NCI-H510A treated with DMSO at 0.1 percent for 48 hours (cell line): ENCODE measurements at places on chromosomes 2 and 18.
A peak's percentile ranks its signal among the peaks of the same experiment; 100 is the strongest.

GRCh38 chr2:240881913-240882312, 13.3 kb downstream of the AGXT start:
- peak; percentile 76 for DNase-seq

DNA sequence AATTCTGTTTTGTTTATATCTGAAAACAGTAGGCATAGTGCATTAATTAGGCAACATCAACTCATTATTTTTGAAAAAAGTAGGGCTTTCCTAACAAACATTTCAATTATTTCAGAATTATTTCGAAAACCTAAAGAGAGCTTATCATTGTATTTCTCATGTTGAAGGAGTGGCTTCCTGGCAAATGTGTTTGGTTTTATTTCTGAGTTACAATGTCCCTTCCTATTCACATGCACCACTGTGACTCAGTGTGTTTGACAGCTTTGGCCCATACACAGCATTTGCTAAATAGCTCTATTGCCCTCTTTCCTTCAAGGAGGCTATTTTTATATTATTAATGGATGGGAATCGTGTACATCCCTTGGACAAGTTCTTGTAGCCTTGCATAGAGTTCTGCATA, 205.9 kb downstream of the PTGR3 start:
- no peak for DNase-seq

DNA sequence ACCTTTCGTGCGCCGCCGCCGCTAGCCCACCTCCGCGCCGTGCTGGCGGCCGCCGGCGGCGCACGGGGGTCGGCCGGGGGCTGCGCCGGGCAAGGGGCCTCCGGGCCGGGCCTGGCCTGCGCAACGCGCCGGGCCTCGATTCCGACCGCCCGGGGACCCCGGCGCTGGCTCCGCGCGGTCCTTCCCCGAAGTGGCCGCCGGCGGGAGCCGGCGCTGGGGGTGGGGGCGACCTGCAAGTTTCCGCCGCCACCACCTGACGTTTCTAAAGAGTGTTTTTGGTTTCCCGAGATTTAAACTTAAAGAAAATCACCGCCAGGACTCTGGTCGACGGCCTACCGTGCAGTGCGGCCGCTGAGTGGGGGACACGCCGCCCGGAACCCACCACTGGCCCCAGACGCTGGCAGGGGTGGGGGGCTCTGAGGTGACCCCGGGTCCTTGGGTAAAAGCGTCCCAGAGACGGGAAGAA, 3.8 kb upstream of the GATA6 start:
- no peak for DNase-seq

- DNase-seq: no peak
These were observed 72.7 kb upstream of the LCLAT1 start for GRCh38 chr2:30374380-30374779.

DNA sequence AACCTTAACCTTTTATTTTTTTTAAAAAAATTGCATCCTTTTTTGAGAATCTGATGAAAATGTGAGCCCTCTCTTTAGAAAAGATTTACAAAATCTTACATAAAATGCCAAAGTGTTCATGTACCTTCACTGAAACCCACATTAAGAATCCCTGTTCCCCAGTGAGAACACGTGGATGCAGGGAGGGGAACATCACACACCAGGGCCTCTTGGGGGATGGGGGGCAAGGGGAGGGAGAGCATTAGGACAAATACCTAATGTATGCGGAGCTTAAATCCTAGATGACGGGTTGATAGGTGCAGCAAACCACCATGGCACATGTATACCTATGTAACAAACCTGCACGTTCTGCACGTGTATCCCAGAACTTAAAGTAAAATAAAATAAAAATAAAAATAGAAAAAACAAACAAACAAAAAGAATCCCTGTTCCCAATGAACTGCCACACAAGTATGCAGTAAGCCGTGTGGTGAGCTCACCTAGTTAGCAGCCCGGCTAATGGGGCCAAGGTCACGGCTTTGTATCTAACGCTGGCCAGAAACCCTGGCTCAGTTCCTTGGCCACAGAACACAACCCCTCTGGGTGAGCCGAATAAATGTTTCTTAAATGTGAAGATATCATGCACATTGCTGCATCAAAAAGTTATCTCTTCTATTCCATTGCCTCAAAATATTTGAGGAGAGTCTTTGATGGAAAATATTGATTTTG, 41.4 kb downstream of the CHST9 start:
- DNase-seq: no peak

- DNase-seq: no peak
These were observed 35.1 kb upstream of the SLC25A52 start for GRCh38 chr18:31795747-31796146.

GRCh38 chr18:10442551-10442971, 11.9 kb upstream of the APCDD1 start:
- DNase-seq: no peak

GRCh38 chr18:1840878-1841277, 730.4 kb downstream of the METTL4 start:
- DNase-seq: no peak

DNA sequence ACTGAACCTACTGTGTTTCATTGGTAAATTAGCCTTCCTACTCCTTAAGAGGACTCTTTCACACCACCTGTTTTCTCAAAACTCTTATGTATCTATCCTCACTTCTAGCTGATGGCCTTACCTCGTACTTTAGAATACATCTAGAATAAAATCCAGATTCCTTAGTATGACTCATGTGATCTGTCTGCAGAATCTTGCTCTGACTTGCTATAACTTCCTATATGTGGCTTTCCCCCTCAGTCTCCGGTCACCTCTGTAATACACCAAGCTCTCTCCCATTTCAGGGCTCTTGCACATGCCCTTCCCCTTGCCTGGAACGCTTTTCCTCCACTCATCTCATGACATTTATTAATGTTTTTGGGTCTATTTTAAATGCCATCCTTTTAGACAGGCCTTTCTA, 95.6 kb upstream of the LHCGR start:
- no peak for DNase-seq

DNA sequence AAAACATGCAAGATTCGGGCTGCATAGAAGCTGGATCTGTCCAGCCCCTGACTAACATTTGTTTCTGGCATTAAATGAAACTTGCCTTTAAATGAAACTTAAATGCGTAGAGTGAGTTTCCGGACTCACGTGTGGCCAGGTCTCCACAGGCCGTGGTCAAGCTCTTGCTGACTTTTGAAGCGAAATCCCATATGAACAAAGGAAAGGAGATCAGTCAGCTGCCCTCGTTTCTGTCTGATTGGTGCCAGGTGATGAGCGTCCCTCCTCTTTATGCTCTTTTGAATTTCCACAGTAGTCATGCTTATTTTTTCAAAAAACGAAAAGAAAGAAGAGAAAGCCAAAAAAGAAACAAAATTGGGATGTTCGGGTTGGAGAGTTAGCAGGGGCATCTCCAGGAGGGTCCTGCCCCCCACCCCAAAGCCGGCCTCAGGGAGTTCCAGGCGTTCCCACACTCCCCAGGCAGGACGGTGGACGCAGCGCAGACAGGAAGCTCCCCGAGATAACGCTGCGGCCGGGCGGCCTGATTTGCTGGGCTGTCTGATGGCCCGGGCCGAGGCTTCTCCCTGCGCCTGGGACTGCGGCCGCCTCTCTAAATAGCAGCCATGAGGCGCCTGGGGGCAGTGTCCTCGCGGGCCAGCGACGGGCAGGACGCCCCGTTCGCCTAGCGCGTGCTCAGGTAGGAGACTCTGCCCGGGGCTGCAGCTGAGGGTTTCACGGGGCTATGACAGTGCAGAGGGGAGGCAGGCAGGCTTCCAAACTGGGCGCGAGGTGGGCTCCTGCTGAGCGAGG, at the start of gene COLEC11:
COLEC11 (plus strand) TSS at position 620 of the 789 bp plus-strand sequence. CDS start 9,229 bp downstream, outside the sequence.
- DNase-seq: no peak

DNA sequence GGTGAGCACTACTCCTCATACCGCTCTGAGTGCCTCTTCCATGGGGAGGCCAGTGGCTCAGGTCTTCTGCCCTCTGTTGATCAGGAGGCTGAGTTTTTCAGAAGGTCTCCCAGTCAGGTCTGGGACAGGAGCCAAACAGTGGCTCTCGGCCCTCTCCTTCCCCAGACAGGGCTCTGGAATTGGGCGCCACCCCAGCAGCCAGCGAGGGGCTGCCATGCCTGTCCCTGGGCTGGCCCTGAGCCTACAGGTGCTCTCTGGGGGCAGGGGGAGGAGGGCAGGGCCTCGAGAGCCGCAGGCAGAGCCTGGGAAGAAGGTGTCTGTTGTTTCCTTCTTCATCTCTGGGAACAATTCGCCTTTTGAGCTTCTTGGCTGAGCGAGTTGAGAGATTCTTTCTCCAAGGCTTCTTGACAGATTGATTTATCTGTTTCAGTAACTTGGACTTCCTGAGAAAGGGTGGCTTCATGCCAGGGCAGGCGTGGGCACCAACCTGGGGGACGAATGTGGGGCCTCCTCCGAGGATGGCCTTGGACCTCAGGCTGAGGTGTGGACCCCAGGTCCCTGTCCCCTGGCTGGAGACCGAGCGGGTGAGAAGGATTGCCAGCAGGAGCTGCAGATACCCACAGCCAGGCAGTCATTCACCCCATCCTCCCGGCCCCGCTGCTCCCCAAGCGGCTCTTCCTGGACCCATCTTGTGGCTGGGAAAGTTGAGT, 64.7 kb upstream of the GLI2 start:
- no peak for DNase-seq
